ENCODE measurements at places on chromosomes 1 and 21. TPM values are rescaled to one million over a fixed set of nuclear protein-coding genes. Genes with fewer than 3 reads are reported as not detected.

The CHI3L2 gene
- 0.36 TPM for total RNA-seq

The CKS1B gene
- 330 TPM for total RNA-seq

The GJB3 gene
- 6.2 TPM for total RNA-seq

The PSMG1 gene
- 81.3 TPM for total RNA-seq

The TBX19 gene
- total RNA-seq: 0.83 TPM

The TRIM46 gene
- 2.1 TPM for total RNA-seq

The LDLRAD2 gene
- 0.07 TPM for total RNA-seq
